NCI-H1417 treated with DMSO at 0.1 percent for 48 hours (cell line): ENCODE measurements at places on chromosomes 5 and 9.

DNA sequence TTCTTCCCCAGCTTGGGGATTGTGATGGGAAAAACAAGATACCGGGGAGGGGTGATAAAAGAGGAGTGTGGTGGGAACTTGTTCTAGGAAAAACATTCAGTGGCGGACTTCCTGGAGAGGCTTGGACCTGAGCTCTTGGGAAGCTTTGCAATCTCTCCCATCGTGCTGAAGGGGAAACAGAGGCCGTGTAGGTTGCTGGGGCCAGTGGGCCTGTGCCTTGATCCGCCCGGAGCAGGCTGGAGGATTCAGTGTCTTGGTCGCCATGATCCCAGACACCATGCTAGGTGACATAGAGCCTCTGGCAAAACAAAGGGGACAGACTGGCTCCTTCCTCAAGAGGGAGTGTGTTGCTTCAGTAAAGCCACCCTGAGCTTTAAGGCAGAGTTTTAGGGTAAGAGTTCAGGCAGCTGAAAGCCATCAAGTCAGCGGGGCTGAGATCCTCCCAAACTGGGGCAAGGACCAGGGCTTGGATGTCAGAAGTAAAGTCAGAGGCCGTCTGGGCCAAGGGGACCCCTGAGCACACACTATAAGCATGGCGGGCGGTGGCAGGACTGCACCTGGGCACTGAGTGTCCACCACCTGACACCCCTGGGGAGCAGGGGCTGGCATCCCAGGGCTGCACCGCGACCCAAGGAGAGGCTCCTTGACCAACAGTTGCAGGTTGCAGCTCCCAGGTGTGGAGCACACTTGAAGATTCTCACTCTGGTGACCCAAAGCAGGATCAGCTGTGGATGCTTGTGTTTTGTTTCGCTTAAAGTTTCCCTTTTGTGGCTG lies 44.7 kb downstream of the TRIP13 start:
- DNase-seq, result no peak

DNA sequence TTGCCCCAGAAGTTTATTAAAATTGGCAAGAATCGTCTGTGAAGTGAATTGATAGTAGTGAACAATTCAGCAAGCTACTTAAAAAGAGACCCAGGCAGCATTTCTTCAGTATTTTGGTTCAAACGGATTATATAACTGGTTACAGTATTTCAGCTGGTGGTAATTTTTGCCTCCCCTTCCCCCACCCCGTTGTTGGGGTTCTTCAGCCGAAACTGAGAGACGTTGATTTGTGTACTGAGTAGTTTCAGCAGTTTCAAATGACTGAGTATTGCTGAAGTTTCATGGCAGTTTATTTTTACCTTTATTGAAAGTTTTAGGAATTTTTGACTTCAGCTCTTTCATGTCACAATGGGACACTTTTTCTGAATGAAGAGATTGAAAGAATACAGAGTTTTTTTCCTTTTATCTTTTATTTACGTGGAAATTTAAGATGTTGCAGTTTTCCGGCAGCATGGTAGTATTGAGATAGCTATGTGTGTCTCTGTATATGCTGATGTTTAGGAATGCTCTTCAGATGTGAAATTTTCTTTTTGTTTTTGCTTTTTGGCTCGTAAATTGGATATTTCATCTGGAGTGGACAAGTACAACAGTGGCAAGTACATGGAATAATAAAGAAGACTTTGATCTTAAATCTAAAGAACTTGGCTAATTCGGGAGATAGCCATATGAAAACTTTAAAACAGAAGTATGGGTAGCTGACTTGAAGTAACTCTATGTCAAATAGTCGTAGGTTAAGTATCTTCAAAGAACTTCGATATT lies 1.9 kb downstream of the GPBP1 start:
- DNase-seq, result no peak

DNA sequence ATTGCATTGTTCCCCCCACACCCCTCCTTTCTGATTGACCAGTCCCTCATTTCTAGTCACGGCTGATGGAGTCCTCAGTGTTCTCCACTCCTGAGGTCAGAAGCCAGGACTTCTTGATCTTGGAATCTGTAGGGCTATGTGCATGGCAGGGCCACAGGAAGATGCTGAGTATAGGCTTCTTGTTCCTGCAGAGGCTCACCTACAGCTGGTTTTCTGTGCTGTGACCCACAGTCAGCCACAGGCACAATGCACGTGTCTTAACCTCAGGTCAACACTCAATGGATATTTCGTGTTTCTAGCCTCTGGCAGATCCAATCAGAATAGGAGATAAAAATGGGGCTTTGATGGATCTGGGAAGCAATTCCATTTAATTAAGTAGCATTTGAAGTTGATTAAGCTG lies 14.3 kb upstream of the CXCL14 start:
- no peak for DNase-seq

DNA sequence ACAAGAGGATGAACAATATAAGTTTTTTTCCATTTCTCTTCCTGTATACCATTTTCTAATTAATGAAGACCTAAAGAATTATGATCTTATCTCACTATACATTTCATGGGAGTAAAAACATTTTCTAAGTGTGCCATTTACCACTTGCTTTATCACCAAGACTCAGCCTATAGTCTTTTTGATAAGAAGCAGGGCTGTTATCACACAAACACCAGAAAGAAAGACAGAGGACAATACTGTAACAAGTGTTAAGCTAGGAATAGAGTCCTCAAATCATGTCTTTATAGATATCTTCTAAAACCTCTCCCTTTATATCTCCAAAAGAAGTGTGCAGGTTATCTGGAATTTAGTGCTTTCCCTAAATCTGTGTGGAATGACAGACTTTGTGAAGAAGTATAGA lies 119.7 kb downstream of the FAM174A start:
- no peak for DNase-seq

- no peak for DNase-seq
Observed at GRCh38 chr9:86549920-86550319, 195.7 kb upstream of the TUT7 start.

DNA sequence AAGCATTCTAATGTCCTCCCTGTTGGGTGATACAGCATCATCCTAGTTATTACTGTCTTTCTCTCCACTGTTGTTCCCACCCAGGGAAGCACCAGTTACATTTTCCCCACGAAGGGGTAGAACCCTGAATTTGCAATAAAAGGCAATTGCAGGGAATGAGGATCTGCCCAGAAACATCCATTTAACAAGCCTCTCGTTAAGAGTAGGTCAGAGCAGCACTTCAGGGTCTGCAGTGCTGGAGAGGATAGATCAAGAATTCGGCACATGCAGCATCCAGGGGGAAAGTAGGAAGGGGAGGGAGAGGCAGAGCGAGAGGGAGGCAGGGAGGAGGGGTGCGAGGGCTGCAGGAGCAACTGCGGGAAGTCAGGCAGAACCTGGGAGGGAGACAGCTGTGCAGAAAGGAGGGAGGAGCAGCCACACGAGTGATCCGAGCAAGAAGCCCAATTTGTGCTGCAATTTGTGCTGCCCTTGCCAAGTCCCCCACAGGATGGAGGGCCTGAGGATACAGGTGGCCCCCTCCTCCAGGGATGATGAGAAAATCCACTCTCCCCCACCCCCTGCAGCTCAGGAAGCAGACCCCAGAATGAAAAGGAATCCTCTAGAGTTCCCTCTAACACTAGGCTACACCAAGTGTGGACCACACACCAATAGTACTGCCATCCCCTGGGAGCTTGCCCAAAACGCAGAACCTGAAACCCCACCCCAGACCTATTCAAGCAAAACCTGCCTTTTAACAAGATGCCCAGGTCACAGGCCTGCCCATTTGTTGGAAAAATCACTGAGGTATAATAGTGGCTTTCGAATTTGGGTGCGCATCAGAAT lies 62.2 kb downstream of the EPB41L4B start:
- peak; percentile 36 for DNase-seq

- DNase-seq, result no peak
Observed at GRCh38 chr9:73213300-73213699, 61.6 kb downstream of the ANXA1 start.

- DNase-seq, result no peak
Observed at GRCh38 chr9:82126256-82126655, 137.7 kb downstream of the SPATA31D1 start.

DNA sequence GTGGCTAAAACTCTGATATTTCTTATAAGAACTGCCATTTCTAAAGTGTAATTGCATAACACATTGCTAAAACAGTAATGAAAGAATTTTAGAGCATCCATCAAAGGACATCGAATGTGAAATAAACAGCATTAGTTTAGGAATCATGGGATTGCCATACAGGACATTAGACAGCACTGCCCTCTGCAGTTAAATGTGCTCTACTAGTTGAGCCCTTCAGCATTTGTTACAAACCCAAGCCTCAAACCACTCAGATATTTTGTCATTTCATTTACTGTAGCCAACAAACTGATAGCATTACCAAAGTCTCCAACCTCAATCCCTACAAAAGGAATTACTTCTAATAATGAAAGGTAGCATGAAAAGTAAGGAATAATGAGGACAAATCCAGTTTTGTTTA lies 116.8 kb upstream of the COX7C start:
- no peak for DNase-seq

GRCh38 chr9:107638521-107639310 lies 149.1 kb upstream of the KLF4 start:
- peak; percentile 32 for DNase-seq

DNA sequence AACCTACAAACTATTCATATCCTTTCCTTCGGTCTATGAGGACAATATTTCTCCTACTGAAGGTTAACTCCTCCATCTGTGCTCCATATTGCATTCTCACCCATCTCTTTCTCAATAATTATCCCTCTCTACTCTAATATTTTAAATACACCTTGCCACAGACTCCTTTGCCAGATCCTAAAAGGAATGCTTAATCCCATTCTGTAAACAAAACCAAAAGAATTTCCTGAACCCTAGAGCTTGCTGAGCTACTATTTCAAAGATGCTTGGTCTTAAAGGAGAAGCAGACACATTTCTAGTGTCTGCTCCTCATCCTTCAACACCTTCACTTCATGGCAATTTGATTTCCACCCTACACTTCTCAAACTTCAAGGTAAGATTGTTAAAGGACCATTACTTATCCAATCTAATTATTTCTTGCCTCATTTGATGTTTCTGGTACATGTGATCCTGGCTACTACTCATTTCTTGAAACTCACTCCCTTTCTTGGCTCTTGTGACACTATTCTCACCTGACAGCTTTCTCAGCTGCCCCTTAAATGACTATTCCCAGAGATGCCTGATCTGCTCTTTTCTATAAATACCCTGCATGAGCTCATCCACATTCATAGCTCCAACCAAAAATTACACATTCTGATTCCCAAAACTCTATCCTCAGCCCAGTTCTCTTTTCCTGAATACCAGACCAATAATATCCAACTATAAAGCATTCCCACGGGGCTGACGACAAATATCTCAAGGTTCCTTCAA lies 20.2 kb downstream of the HOMER1 start:
- no peak for DNase-seq

DNA sequence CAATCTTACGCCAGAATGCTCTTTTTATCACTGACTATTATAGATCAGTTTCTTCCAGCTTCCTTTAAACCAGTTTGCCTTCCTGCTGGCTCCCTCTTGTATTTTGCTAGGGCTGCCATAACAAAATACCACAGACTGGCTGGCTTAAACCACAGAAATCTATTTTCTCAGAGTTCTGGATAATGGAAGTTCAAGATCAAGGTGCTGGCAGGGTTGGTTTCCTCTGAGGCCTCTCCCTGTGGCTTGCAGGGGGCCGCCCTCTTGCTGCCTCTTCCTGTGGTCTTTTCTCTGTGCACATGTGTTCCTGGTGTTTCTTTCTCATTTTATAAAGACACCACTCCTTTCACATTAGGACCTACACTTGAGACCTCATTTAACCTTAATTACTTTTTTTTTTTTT lies 6.8 kb upstream of the FXN start:
- no peak for DNase-seq

GRCh38 chr5:132483661-132484390 lies 6.7 kb downstream of the IRF1 start:
- no peak for DNase-seq

- DNase-seq, result no peak
Observed at GRCh38 chr5:133390416-133391353, 221.7 kb downstream of the FSTL4 start.
